ENCODE measurements at places on chromosomes 1 and 21.

DNA sequence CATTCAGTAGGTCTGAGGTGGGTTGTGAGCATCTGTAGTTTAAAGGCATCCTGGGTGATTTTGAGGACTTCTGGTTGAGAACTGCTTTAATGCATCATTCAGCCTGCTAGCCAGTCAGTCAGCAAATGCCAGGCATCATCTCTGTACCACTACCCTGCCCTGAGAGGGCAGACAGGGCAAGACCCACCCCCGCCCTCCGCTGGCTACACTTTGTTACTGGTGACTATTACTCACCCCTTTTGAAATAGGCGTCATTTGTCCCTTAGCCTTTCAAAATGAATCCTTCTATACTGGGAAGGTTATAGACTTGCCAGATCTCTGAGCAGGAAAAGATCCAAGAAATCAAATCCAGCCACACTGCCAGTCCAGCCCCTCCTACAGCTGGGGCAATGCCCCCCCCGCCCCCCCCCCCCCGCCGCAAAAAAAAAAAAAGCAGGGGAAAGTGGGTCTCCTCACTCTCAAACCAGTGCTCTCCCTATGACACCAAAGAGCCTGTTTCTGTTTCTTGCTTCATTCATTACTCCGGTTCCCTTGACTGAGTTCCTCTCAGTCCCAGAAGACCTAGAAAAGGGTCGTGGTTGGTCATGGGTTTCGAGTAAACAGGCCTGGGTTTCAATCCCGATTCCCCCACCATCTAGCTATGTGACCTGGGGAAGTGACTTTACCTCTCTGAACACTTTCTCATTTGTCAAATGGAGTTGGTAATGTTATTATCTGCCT lies 4.4 kb downstream of the SELENON start:
- no peak for DNase-seq

GRCh38 chr1:117112047-117112717 lies 9.4 kb downstream of the TRIM45 start:
- no peak for DNase-seq

GRCh38 chr1:205589618-205590456 lies 42.0 kb downstream of the ELK4 start:
- no peak for DNase-seq

DNA sequence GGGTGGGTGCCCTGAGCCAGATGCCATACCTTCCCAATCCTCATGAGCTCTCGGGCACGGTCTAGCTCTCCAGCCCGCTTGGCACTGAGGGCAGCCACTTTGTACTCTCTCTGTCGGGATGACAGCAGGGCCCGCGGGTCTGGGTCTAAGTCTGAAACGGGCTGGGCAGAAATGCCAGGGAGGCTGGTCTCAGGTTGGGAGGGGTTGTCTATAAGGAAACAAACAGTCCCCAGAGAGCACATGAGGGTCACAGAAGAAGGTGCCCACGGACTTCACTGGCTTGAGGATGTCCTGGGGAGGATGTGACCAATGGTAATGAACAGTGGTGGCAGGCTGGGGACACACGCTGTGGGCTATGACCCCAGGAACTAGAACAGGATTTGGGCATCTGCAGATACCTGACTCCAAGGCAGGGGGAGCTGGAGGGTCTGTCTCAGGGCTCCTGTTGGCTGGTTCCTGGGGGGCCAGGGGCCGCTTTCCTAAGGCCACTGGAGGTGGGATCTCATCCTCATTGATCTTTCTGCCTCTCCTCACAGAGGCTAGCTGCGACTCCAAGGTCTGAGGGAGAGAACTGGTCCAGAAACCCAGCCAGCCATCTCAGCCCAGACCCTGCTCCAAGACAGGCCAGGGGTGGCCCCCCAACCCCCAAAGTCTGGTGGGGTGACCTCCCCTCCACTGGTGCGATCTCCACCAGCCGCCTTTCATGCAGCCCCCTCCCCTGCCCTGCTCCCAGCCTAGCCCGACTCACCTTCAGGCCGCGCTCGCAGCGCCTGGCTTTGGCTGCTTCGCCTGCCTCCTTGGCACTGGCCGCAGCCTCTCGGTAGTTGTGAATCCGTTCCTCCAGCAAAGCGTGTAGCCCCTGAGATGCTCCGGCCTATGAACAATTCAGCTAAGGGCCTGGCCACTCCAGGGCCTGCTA lies 6.1 kb downstream of the CC2D1B start:
- DNase-seq = no peak

GRCh38 chr1:244089561-244089960 lies 38.5 kb downstream of the ZBTB18 start:
- DNase-seq = no peak

GRCh38 chr1:234745276-234745675 lies 135.3 kb upstream of the IRF2BP2 start:
- no peak for DNase-seq

DNA sequence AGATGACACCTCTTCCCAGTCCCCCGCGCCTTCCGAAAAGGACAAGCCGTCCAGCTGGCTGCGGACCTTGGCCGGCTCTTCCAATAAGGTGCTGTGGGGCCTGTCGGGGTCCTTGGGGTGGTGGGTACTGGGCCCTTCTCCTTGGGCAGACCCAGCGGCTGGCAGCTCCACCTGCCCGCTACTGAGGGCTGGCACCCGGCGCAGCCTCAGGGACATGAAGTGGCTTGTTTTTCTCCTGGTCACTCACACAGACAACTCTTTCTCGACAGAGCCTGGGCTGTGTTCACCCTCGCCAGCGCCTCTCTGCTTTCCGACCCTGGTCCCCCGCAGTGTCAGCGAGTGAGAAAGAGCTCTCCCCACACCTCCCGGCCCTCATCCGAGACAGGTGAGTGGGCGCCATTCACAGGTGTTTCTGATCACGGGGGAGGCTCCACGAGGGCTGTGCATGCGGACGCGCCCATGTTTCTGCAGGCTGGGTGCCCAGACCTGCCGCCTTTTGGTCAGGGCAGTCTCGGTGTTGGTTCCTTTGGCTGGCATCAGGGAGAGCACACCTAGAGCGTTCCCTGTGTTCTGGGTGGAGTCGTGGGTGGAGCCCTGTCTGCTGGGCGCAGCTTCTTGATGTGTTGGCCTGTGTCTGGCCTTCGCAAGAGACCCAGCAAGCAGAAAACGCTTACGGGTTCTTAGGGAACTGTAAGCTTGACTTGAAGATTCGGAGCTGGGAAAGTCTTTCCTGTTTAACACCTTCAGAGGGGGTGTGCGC lies 75.1 kb downstream of the SKI start:
- DNase-seq = no peak

DNA sequence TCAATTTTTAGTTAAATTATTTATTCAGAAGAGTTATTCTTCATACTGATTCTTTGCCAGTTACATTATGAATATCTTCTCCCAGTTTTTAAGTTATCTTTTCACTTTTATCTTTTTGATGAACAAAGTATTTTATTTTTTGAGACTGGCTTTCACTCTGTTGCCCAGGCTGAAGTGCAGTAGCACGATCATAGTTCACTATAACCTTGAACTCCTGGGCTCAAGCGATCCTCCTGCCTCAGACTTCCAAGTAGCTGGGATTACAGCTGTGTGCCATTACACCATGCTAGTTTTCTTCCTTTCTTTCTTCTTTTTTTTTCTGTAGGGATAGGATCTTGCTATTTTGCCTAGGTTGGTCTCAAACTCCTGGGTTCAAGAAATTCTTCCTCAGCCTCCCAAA lies 3.5 kb downstream of the GORAB start:
- no peak for DNase-seq

DNA sequence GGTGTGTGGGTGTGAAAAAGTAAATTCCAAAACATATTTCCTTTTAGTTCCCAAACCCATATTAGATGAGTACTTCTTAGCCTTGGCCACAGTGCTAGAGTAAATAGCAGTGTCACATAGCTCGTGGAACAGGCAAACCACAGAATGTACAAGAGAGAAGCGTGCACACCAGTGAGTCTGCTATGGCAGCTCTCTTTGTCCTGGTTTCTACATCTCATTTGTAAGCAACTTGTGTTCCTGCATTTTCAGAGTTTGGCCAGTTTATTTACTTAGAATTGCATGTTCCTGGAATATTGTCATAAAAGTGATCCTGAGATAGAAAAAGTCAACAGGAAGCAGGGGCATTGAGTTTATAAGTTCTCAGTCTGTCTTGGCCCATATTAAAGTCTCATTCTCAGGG lies 142.1 kb downstream of the DHRS3 start:
- DNase-seq = no peak

GRCh38 chr1:165915932-165916348 lies 88.5 kb downstream of the UCK2 start:
- no peak for DNase-seq

GRCh38 chr1:204223129-204223860 lies 9.5 kb upstream of the GOLT1A start:
- no peak for DNase-seq

DNA sequence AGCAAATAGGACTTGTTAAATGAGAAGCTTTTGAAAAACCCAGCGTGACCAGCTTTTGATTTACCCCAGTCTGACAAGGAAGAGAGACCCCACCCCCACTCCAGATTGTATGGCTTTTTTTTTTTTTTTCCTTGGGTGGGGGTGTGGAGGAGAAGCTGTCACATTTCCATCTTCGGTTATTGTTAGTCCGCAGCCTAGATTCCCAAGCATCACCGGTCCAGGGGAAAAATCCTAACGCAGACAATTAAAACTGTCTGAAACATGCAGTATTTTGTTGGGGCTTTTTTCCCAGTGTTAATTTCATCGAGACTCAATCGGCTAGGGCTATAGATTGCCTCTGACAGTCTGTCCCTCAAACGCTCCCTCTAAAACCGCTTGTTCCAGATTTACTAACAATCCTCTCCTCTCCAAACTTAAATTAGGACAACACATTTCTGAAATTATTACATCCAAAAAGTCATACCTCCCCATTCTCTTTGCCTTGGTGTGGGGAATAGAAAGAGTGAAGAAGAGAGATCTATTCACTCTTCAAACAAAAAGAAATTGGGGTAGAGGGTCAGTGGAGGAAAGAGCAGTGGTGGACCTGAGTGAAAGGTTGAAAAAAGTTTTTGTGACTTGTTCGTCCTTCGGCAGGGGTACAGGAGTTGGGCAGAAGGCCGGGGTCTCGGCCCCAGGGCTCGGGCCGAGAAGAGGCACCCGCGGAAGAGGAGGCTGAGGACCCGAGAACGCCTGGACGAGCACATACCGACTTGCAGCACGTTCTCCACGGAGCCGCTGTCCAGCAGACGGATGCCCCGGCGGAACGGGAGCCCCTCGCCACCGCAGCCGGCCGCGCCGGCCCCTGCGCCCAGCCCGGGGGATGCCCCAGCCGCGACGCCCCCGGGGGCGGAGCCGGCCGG lies 1.1 kb downstream of the ZSWIM5 start:
- DNase-seq = no peak

DNA sequence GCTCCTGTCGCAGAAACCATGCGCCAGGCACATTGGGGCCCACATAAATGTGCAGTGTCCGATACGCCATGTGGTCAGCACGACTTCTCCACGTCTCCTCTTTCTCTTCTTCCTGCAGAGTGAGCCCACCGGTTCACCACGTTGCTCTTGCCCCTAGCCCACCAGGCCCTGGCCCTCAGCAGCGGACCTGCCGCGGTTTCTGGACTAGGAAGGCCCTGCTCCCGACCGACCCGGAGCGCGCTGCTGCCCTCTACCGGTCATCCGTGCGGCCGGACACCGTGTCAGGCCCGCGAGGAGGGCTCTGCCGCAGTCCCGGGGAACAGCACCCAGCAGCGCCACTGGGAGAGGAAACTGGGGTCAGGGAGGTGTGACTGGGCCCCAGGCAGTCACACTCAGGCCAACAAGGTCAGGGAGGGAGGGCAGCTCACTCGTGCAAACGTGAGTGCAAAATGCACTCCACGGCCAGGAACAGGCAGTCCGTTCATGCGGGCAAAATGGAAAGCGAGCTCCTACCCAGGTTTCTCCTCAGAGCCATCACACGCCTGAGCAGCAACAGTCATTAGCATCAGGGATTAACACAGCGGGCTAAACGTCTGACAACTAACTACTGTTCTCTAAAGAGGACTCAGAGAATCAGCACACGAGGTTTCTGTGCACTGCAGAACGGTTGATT lies 13.7 kb downstream of the TLR5 start:
- peak; percentile 26 for DNase-seq

DNA sequence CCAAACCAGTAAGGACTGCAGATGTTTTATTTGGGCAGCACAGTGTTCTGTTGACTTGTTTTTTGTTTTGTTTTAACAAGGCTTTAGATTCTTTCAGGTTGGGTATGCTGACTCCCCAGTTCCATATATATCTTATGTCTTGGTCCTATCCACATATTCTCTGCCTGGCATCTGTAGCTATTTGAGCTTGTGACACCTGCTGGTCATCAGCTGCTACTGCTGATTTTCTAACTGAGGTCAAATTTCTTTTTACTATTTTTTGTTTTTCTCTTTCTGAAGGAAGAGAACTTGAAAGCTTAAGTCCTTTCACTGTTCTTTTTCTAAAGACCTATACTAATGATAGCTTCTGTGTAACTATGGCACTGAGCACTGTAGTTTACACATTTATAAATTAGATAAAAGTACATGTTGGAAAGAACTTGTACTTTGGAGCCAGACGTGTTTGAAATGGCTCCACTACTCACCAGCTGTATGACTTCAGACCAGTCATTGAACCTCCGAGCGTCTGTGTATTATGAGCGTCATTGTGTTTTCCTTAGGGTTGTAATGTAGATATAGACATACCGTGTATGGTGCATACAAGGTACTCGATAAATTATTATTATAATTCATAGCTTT lies 109.4 kb downstream of the NRDC start:
- no peak for DNase-seq

- DNase-seq = no peak
These were observed 2.8 kb upstream of the CD1D start for GRCh38 chr1:158177700-158178450.

GRCh38 chr1:30419831-30420230 lies 303.6 kb downstream of the MATN1 start:
- no peak for DNase-seq

- no peak for DNase-seq
These were observed 24.6 kb downstream of the COA7 start for GRCh38 chr1:52673513-52673912.

- no peak for DNase-seq
These were observed 29.1 kb upstream of the IGSF5 start for GRCh38 chr21:39715804-39716397.

GRCh38 chr1:154629675-154630073 lies 21.7 kb upstream of the ADAR start:
- no peak for DNase-seq

DNA sequence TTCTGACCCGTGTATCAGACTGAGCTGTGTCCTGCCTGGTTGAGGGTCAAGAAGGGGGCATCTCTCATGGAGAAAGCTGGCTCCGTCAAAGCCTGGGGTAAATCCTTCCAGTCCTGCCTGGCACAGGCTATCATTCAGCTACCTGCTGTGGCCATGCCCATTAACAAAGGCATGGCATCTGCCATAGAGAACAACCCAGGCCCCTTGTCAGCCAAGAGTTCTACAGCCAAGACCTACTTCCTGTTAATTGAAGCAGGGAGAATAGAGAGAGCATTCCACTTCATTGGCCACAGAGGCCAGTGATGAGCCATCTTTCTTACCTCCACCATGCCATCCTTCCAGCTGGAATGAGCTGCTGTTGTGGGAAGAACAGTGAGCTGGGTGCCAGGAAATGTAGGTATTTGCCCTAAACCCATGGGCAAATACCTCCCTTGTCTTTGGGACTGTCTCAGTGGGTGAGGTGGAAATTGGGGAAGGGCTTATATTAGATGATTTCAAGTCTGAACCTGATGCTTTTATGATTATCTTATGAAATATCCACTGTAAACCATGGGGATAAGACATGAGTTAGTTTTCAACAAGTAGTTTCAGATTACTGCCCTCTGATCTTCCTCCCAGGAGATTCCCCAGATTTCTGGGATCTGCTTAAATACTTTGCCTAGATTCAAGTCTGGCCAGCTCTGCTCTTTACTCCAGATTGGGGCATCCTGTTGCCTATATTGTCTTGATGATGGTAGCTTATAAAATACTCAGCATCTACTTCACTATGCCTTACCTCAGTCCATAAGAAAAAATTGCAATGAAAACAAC lies 11.2 kb upstream of the KCNQ4 start:
- no peak for DNase-seq

- no peak for DNase-seq
These were observed 138.7 kb upstream of the ZNF648 start for GRCh38 chr1:182200025-182200812.

Measured in stimulated activated CD4-positive, alpha-beta T cell treated with anti-CD3 and anti-CD28 coated beads, Interleukin-1b, Interleukin-23, amount 100 ng/mL, for 1 hour (primary cell).